Osteocyte (in vitro differentiated cells): ENCODE measurements at places on chromosomes 3 and 15. TPM values are rescaled to one million over a fixed set of nuclear protein-coding genes. Genes with fewer than 3 reads are reported as not detected.

DNA sequence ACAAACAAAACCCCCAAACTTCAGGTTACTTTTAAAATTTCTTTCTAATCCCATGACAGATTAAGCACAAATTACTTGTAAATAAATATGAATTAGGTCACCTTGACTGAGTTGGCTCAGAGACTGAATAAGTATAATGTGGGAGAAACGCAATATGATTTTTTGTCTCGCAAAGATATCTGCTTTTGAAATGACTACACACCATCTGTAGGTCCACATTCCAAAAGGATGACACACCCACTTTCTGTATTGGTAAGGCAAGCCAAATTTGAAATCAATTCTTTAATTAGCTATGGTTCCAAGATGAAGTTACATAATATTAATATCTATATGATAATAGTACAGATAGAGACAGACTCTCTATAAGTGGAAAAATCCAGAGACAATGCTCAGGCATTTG lies 66.9 kb upstream of the CSPG5 start:
- peaks cover 13% of the 10 kb centered on the region for H3K36me3 ChIP-seq
- H3K4me1 ChIP-seq: peaks cover 4% of the 10 kb centered on the region
- no peak for DNase-seq
- no peaks in the 10 kb centered on the region for H3K27me3 ChIP-seq
- H3K27ac ChIP-seq: no peak overlapping the region

- no peaks in the 10 kb centered on the region for H3K4me1 ChIP-seq
- H3K27ac ChIP-seq: no peak overlapping the region
- no peak for DNase-seq
- H3K4me3 ChIP-seq: no peak overlapping the region
- H3K36me3 ChIP-seq: no peaks in the 10 kb centered on the region
These were observed 30.2 kb upstream of the CHMP2B start for GRCh38 chr3:87196879-87197278.

DNA sequence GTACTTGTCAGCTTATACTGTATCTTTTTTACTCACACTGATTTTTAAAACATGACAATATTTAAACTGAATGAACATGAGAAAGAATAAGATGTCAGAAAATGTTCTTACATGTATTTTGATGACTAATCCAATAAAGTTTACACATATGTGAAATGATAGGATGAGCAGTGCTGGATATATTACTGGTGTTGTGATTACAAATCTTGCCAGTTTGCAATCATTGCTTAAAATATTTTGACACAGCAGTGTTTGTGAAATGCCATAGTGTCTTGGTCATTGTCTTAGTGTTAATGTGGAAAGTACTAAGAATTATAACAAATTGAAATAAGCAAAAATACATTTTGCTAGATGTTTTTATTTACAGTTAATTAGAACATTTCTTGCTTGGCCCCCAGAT lies 118.7 kb upstream of the MLF1 start:
- peaks cover 10% of the 10 kb centered on the region for H3K4me1 ChIP-seq
- no peak overlapping the region for H3K27ac ChIP-seq
- no peaks in the 10 kb centered on the region for H3K36me3 ChIP-seq
- no peaks in the 10 kb centered on the region for H3K27me3 ChIP-seq
- no peak overlapping the region for H3K4me3 ChIP-seq
- DNase-seq: no peak

- DNase-seq: no peak
- H3K27me3 ChIP-seq: no peaks in the 10 kb centered on the region
- H3K36me3 ChIP-seq: no peaks in the 10 kb centered on the region
- H3K27ac ChIP-seq: no peak overlapping the region
- no peaks in the 10 kb centered on the region for H3K4me1 ChIP-seq
These were observed 848.8 kb upstream of the GBE1 start for GRCh38 chr3:82610236-82610635.

The IL17RE gene
- 0.89 and 1.4 TPM in 2 replicates for total RNA-seq

The DAZL gene
- total RNA-seq: not detected in 2 replicates

The FILIP1L gene
- total RNA-seq: 47.0 and 49.3 TPM in 2 replicates

The FETUB gene
- total RNA-seq: not detected in 2 replicates

The ECE2 gene
- not detected in 2 replicates for total RNA-seq

The GPR171 gene
- not detected in 2 replicates for total RNA-seq

The SCAANT1 gene
- not detected in 2 replicates for total RNA-seq

The CHDH gene
- total RNA-seq: 0.81 and 0.86 TPM in 2 replicates
